ENCODE measurements at places on chromosomes 3 and 15. TPM values are rescaled to one million over a fixed set of nuclear protein-coding genes. Genes with fewer than 3 reads are reported as not detected.

PLXND1 gene
- polyA plus RNA-seq = 18.7 TPM

FEM1B gene
- 9.5 TPM for polyA plus RNA-seq

TGM5 gene
- polyA plus RNA-seq = 12.9 TPM

POPDC2 gene
- 1.8 TPM for polyA plus RNA-seq

RLBP1 gene
- polyA plus RNA-seq = not detected

GOLGA8R gene
- 0.79 TPM for polyA plus RNA-seq

SOX2 gene
- 31.6 TPM for polyA plus RNA-seq

ALDH1A3 gene
- polyA plus RNA-seq = 32.8 TPM

LMAN1L gene
- 0.61 TPM for polyA plus RNA-seq

MORC1 gene
- not detected for polyA plus RNA-seq

SLC38A3 gene
- 0.11 TPM for polyA plus RNA-seq

STXBP5L gene
- 0.08 TPM for polyA plus RNA-seq

TNFAIP8L3 gene
- 9.3 TPM for polyA plus RNA-seq

AP3B2 gene
- polyA plus RNA-seq = 1.1 TPM

PLS1 gene
- 5.9 TPM for polyA plus RNA-seq

CTXN2 gene
- not detected for polyA plus RNA-seq

SENP5 gene
- 5.7 TPM for polyA plus RNA-seq

MEGF11 gene
- polyA plus RNA-seq = not detected

LIPC gene
- 0.05 TPM for polyA plus RNA-seq

ZNF445 gene
- polyA plus RNA-seq = 3.2 TPM
